ENCODE measurements at places on chromosomes 12 and 14. TPM values are rescaled to one million over a fixed set of nuclear protein-coding genes. Genes with fewer than 3 reads are reported as not detected.

TPH2 gene
- not detected for total RNA-seq

- H3K4me1 ChIP-seq, result peaks cover 29% of the 10 kb centered on the region
- peak; percentile 92 for DNase-seq
- peaks cover 12% of the 10 kb centered on the region for H3K36me3 ChIP-seq
- no peak overlapping the region for H3K4me3 ChIP-seq
- H3K27me3 ChIP-seq, result no peaks in the 10 kb centered on the region
- H3K27ac ChIP-seq, result no peak overlapping the region
These were observed 13.2 kb upstream of the TIGAR start for GRCh38 chr12:4307593-4308333.

DNA sequence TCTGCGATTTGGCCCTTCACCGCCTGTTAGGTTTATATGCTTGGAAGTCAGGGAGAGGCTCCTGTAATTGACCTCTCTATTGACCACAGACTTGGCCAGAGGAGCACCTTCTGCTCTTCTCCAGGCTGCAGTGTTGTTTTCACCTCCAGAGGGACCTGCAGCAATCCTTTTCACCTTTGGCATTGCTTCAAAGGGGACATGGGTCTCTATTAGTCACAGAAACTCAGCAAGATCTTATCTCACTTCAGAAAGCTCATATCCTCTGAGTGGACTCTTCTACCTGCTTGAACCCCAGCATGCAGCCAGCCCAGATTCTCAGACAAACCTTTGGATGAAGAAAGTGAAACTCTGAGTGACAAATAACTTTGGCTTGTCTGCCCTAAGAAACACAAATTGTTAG, 339.3 kb downstream of the NRXN3 start:
- H3K27me3 ChIP-seq, result no peaks in the 10 kb centered on the region
- H3K27ac ChIP-seq, result no peak overlapping the region
- no peaks in the 10 kb centered on the region for H3K36me3 ChIP-seq
- no peak overlapping the region for H3K4me3 ChIP-seq

GRCh38 chr14:57573173-57573572, 79.5 kb upstream of the CCDC198 start:
- no peak for DNase-seq
- H3K36me3 ChIP-seq, result no peaks in the 10 kb centered on the region
- no peaks in the 10 kb centered on the region for H3K4me1 ChIP-seq

DNA sequence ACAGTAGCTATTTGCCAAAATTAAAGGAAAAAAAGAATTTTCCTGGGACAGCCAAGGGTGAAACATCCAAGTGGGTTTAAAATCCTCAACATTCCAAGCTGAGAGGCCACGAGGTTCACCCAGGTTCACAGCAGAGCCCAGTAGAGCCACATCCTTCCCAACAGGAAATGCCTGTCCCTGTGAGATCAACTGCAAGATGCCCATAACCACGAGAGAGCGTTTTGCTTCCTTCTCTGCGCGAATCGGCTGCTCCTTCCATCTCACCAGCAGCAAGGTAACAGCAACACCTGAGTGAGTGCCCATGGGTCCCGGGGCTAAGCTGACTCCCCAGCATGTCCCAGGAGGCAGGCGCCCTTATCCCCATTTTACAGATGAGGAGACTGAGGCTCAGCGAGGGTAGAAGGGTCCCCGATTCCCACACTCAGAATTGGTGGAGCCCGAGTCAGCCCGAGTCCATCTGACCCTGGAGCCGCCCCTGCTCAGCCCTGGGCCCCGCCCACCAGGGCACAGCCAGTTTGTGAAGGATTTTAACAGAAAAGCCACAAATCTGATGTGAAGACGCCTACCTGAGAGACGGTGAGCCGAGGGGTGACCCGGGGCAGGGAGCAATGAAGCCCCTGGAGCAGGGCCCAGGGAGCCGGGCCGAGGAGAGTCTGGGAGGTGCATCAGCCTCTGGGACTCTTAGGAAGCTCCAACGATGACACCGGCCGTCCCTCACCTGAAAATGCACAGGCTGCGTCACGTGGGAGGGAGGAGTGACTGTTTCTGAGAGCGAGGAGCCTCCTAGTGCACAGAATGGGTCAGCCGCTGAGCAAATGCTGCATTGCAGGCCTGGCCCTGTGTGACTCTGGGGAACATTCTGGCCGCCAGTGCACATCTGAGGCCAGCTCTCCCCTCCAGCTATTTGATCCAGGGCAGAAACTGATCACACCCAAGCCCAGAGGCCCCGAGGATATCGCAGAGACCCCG, 236.9 kb upstream of the SFSWAP start:
- no peak overlapping the region for H3K4me3 ChIP-seq
- peak; percentile 18 for DNase-seq
- H3K36me3 ChIP-seq, result no peaks in the 10 kb centered on the region
- H3K4me1 ChIP-seq, result no peaks in the 10 kb centered on the region

ENDOU gene
- not detected for total RNA-seq

- peaks cover 6% of the 10 kb centered on the region for H3K4me1 ChIP-seq
- H3K27me3 ChIP-seq, result no peaks in the 10 kb centered on the region
- no peaks in the 10 kb centered on the region for H3K36me3 ChIP-seq
- DNase-seq, result no peak
- H3K27ac ChIP-seq, result no peak overlapping the region
These were observed 15.4 kb upstream of the RACGAP1 start for GRCh38 chr12:50040657-50041056.

Data from stomach (tissue), 19 donors.